Myocyte (in vitro differentiated cells): ENCODE measurements at places on chromosomes 4 and X. TPM values are rescaled to one million over a fixed set of nuclear protein-coding genes. Genes with fewer than 3 reads are reported as not detected.

GRCh38 chrX:10146346-10146745 lies 10.4 kb upstream of the CLCN4 start:
- DNase-seq, result no peak

Gene CXCL3
- 1.8 and 3.1 TPM in 2 replicates for total RNA-seq

Gene DDIT4L
- 4.5 and 9.6 TPM in 2 replicates for total RNA-seq

Gene GABRQ
- not detected in 2 replicates for total RNA-seq

Gene CT45A1
- total RNA-seq, result not detected in 2 replicates
